ENCODE measurements at places on chromosomes 7 and 10.

DNA sequence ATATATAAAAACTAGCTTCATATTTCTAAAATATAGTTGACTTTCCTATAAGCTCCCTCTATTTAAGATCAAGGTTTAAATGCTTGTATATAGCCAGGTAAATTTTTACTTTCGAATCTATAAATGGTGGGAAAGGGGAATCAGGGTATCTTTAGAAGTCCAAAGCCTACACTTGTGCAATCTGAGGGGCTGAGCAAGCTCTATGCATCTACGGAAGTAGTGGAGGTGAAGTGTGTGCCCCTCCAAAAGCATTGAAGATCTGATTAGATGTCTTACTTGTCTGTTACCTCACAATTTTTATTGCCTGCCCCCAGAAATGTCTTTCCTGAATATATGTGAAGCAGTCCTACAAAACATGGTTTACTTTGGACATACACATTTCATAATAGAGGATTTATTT lies 1.6 kb downstream of the AKAP9 start:
- no peak for DNase-seq

GRCh38 chr7:122412441-122412840 lies 107.9 kb upstream of the FEZF1 start:
- DNase-seq = no peak

DNA sequence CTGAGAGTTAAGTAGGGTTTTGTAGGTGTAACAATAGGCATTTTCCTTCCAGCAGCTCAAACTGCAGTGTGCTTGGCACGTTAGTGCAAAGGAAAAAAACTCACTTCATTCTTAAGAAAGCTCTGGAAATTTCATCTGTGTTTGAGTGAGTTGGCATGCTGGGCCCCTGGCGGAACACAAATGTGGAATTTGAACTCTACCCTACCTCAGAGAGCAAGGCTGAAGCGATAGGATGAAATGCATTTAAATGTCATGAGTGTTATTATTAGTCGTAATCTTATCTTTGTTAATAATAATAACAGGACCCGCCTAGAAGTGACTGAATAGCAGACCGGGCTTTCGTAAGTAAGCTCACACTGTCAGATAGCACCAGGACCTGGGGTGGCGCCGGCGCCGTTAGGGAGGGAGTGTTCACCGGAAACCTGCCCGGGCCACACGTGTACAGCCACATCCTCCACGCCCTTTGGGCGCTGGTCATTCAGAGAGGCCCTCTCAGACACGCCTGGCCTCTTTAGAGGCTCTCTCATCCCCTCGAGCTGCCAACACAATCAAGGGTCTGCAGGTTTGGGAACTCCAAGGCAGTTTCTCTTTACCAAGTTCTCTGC lies 63.5 kb downstream of the GRK5 start:
- DNase-seq = peak; percentile 60

DNA sequence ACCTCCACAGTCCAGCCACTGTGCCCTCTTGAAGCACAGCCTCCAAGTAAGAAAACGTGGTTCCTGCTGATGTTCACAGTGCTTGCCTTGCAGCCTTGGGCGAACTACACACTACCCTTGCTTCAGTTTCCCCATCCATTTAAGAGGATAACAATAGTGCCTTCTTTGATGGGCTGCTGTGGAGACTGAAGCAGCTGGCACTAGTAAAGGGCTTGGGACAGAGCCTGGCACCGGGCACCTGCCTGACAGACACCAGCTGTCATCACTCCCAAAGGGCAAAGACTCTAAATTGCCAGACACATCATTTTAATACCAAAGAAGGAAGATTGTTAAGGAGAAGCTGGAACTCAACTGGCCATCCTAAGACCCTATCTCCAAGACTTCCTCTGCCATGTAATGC lies 3.1 kb upstream of the C10orf90 start:
- DNase-seq = no peak

DNA sequence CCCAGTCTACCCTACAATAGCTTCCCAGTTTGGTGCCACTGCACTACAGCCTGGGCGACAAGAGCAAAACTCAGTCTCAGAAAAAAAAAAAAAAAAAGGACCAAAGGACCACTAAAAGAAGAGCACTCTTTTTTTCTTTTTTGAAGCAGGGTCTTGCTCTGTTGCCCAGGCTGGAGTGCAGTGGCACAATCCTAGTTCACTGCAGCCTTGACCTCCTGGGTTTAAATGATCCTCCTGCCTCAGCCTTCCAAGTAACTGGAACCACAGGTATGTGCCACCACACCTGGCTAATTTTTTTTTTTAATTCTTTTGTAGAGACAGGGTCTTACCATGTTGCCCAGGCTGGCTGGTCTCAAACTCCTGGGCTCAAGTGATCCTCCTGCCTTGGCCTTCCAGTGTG lies 14.0 kb downstream of the PLAU start:
- DNase-seq = no peak

DNA sequence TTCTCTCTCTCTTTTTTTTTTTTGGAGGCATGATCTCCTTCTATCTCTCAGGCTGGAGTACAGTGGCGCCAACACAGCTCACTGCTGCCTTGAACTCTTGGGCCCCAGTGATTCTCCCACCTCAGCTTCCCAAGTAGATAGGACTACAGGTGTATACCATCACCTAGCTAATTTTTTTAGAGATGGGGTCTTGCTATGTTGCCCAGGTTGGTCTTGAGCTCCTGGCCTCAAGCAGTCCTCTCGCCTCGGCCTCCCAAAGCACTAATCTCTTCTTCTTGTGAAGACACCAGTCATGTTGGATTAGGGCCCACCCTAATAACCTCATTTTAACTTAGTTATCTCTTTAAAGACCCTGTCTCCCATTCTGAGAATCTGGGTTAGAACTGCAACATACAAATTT lies 45.6 kb downstream of the LRMDA start:
- DNase-seq = no peak

Data from CD4-positive, alpha-beta T cell treated with Interleukin-1 beta for 1 hour (primary cell).